ENCODE measurements at places on chromosomes 6 and 20.

GRCh38 chr6:1795910-1796309 lies 186.2 kb downstream of the FOXC1 start:
- no peak for DNase-seq

- DNase-seq, result no peak
Observed at GRCh38 chr20:59136027-59136426, 27.6 kb upstream of the ZNF831 start.

GRCh38 chr20:1734269-1734858 lies 76.8 kb upstream of the SIRPG start:
- DNase-seq, result no peak

DNA sequence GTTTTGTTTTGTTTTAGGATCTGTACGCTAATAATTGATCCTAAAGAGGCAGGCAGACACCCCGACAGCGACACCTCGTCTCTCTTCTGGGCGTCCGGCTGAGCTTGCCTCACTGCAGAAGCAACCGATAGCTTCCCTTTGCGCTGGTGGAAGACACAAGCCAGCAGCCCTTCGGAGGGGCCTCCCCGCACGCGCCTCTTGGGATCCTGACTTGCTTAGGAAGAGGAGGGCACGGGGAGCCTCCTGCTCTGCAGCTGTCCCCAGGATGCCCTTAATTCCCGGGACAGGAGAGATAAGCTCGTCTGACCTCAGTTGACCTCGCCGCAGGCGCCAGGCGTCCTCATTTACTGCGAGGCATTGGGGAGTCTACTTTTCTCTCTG lies 94.0 kb downstream of the CD83 start:
- no peak for DNase-seq

DNA sequence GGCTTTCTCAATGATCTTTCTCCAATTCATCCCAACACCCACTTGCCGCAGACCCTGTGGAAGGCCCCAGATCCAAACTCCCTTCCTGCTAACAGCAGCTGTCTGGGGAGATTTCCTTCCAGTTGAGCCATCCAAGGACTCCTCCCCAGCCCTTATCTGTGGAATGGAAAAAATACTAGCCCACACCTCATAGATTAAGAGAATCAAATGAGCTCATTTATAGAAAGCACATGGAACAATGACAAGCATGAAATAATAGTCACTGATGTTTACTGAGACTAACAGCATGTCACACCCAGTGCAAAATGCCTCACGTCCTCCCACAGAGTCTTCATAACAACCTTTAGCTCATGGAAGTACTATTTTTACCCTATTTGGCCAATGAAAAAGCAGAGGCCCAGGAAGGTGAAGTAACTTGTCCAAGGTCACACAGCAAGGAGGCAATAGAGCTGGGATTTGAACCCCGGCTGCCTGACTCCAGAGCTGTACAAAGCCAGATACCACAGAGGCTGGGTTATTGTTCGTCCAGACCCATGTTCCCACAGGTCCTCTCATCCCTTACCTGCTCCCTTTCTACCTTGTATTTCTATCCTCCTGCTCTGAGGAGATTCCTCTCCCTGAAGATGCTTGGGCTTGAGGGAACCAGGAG lies 23.4 kb upstream of the PTGIS start:
- DNase-seq, result no peak

GRCh38 chr6:133956416-133957049 lies 3.5 kb downstream of the TBPL1 start:
- peak; percentile 53 for DNase-seq

DNA sequence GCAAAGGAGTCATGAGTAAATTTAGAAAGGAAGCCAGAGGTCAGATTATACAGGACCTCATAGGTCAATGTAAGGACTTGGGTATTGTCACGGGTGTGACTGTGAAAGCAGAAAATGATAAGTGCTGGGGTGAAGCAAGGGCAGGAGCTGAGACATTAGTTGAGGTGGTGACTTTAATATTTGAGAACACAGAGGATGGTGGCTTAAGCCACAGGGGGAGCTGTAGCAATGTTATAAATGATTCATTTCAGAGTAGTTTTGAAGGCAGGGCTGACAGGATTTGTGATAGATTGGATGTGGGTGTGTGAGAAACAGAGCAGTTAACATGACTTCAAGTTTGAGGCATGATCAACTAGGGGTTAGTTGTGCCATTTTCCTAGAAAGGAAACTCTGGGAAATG lies 659.9 kb downstream of the EPM2A start:
- no peak for DNase-seq

- DNase-seq, result no peak
Observed at GRCh38 chr6:149450679-149451375, 34.0 kb downstream of the ZC3H12D start.

DNA sequence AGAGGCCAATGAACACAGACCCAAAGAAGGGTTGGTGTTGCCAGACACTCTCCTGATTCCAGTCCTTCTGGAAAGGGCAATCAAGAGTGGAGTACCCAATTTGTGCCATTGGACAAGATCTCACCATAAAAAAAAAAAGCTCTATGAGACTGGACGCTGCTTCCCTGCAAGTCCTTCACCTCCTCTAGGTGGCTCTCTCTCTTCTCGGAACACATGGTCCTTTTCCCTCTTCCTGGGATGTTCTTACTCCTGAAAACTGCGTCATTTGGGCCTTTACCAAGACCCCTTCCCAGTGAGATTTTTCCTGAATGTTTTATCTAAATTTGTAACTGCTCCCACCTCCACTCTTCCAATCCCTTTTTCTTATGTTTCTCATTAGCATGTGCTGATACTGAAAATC lies 280.8 kb downstream of the FOXA2 start:
- DNase-seq, result no peak

- no peak for DNase-seq
Observed at GRCh38 chr20:50313827-50314677, 123.4 kb downstream of the CEBPB start.

DNA sequence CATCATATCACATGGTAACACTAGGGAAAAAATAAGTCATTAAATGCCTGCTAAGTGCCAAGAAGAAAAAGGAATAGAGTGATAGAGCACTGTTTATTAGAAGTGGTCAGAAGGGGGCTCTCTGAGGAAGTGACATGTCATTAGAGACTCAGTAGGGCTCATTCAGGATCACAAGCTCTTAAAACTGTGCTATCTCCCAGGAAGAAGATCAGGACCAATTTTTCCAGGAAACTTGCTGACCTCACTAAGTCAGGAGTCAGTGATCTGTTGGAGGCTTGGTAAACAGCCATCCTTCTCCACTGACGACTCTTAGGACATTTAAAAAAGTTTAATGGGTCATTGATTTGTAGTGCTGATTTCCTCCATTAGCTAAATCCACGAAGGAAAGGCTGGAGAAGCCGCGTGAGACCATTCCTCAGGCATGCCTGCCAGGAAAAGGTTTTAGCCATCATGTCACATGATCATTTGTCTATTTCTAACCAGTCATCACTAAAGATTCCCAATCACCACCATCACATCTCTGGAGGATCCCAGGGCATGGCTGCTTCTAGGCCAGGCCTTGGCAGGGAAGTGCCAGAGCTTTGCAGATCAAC lies 5.9 kb upstream of the PTPN1 start:
- DNase-seq, result no peak

- DNase-seq, result no peak
Observed at GRCh38 chr6:996271-996852, 303.4 kb upstream of the EXOC2 start.

GRCh38 chr6:71531841-71532240 lies 243.2 kb downstream of the OGFRL1 start:
- DNase-seq, result no peak

DNA sequence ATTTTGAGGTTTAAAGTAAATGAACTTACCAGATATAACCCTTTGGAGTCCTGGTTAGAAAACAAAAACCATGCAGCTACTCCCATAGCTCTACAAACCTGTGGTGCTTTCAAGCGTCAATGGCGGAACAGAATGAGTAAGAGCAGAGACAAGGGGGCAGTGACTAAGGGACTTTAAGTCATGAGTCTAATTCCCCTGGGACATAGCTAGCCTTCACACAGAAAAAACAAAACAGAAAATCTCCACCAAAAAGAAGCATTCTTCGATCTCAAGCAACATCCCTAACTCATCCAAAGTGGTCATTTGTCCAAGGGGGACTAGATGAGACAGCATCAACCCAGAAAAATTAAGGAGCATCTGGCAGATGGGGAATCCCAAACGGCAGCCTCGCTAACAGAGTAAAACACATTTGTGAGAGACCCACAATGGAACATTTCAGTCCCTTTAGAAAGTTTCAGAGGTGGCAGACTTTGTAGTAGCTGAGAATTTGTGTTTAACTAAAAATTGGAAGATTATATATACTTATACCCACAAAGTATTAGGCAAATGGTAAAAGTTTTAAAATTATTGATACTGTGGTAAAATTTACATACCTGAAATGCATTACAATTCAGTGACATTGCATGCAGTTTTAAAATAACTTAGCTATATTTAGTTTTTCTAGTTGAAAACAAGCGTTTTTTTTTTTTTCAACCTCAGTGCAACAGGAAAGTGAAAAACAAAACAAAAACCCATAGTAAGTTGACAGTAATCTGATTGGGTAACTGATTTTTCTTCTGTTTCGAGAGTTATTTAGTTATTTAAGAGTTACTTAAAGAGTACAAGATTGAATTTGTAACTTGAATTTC lies 67.5 kb downstream of the KCNQ5 start:
- DNase-seq, result no peak

GRCh38 chr6:47634210-47635047 lies 64.0 kb upstream of the ADGRF4 start:
- no peak for DNase-seq

- DNase-seq, result no peak
Observed at GRCh38 chr6:1865585-1865984, 255.9 kb downstream of the FOXC1 start.

DNA sequence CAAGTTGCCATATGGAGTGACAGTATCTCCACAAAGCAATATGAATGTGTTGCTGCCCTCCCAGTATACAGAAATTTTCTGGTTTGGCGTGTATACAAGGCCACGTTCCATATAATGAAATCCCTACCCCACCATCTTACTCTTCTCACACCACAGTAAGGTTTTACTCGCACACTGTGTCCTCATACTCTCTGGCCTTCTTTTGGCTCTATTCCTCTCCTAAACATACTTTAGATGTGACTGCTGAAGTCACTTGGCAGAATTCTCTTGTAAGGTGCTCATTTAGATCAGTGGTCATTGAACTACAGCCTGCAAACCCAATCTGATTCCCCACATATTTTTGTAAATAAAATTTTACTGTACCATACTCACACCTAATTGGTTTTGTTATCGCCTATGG lies 123.2 kb downstream of the RFPL4B start:
- DNase-seq, result no peak
